ENCODE measurements at places on chromosomes 1 and 21.

- no peak for DNase-seq
Observed at GRCh38 chr1:200034262-200034557, 6.7 kb downstream of the NR5A2 start.

- no peak for DNase-seq
Observed at GRCh38 chr1:26315874-26316850, 1.6 kb upstream of the CD52 start.

- DNase-seq, result no peak
Observed at GRCh38 chr1:69569175-69569541, 1.4 kb downstream of the LRRC7 start.

DNA sequence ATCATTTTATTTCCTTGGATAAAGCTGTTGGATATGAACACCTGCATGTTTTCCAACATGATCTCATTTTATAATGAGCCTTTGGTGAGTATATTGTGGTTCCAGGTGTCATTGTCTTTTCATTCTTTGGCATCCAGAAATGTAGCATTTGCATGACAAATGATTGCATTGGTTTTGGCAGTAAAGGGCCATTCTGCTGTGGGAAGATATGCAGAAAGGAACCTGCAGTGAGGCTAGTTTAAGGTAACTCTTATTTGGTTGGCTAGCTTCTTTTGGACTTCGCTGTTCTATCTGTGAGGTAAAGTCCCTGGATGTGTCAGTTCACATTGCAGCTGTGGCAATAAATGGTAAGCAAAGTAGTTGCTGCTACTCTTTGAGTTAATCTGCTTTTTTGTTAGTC lies 343.0 kb downstream of the AMY1C start:
- DNase-seq, result no peak

DNA sequence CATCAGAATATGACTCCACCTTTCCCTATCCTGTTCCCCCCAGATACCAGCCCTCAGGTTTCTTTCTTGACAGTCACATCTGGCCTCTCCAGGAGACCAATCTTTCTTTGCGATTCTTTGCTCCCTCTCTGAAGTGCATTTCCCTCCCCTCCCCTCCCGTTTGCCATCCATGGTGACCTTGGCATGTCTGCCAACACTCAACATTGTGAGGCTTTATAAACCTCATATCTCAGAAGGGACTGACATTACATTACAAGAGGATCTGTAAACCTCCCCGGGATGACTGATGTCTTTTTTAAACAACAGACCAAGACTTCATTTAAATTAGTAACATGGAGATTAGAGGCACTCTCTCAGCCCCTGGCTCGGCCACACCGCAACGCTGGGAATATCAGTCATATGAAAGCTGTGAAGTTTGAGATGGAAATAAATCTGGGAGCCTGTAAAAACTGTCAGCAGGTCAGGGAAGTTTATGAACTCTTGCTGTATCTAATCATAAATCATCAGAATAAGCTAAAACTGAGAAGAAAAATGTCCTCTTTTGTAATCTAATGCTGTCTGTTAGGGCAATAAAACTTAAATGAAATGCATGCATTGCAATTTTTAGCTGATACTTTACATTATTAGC lies 401.7 kb upstream of the PROX1 start:
- no peak for DNase-seq

GRCh38 chr1:167541003-167541402 lies 12.6 kb downstream of the CREG1 start:
- no peak for DNase-seq

GRCh38 chr1:53495633-53496345 lies 36.6 kb downstream of the DMRTB1 start:
- DNase-seq, result no peak
